ENCODE measurements at places on chromosomes 7 and 10.

- DNase-seq: no peak
Observed at GRCh38 chr7:4070214-4070613, 611.9 kb upstream of the FOXK1 start.

DNA sequence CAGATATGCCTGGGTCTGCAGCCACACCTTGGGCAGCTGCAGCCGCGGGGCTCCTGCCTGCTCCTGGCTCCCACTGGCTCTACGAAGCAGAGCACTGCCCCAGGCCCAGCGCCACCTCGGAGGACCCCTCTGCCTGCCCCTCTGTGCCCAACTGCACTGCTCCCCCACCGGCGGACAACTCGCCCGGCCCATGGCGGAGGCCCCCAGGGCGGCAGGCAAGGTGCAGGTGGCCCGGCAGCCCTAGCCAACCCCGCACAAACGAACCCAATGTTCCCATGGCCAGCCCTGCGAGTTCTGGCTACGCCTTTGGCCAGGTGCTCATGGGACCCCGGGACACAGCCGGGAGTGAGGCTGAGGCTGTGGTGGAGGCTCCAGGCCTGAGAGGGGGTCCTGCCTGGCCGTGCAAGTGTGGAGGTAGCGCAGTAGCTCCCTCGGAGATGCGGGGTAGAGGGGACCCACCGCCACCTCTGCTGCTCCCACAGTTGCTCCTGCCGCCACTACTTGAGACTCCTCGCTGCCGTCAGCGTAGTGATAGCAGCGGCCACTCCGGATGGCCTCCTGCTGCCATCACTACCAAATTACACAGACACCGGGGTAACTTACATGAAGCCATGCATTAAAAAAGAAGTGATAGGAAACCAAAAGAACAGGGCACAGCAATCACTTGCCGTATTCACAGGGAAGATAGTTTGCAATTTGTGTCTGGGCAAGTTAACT lies 97.3 kb upstream of the SP4 start:
- DNase-seq: no peak

DNA sequence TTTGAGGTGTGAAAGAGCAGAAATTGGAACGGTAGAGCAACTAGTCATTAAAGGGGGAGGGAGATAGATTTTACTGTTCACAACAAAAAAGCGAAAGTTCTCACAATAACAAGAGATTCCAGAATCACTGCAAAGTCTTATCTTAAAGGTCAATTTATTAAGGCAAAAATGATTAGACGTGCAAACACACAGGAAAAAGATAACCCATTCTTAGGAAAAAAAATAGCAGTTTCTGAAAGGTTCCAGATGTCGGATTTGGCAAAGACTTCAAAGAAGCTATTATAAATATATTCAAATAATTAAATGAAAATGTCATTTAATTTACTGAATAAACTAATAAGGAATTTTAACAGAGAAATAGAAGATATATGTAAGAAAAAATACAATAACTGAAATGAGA lies 70.8 kb upstream of the GNAI1 start:
- DNase-seq: no peak

GRCh38 chr7:125877246-125877645 lies 947.6 kb upstream of the POT1 start:
- DNase-seq: no peak

DNA sequence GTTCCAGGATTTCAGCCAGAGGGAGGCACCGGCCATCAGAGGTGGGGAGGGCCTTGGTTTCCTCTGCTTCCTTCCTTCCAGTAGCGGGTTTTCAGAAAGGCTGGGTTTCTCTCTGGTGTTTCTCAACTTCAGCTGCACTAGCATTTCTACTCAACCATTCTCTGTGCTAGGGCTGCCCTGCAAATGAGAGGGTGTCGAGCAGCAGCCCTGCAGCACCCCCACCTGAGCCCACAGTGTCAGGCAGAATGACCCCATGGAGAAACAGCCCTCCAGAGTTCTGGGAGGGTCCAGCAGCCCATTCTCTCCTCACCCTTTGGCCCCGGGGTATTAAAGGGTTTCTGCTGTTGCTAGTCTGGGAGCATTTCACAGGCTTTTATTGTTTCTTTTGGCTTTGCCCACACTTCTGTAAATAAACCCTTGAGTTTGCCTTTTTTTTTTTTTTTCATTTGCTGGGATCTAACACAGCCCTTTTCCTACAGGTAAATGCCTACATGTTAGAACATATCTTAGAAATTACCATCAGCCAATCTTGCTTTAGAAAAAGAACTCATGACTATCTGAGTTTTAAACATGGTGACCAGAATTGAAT lies 151.5 kb upstream of the VIPR2 start:
- DNase-seq: no peak

- no peak for DNase-seq
Observed at GRCh38 chr7:116089293-116089692, 58.7 kb upstream of the TFEC start.

GRCh38 chr10:99711129-99711719 lies 20.7 kb downstream of the COX15 start:
- no peak for DNase-seq

- no peak for DNase-seq
Observed at GRCh38 chr10:83517456-83517855, 621.9 kb upstream of the GHITM start.

DNA sequence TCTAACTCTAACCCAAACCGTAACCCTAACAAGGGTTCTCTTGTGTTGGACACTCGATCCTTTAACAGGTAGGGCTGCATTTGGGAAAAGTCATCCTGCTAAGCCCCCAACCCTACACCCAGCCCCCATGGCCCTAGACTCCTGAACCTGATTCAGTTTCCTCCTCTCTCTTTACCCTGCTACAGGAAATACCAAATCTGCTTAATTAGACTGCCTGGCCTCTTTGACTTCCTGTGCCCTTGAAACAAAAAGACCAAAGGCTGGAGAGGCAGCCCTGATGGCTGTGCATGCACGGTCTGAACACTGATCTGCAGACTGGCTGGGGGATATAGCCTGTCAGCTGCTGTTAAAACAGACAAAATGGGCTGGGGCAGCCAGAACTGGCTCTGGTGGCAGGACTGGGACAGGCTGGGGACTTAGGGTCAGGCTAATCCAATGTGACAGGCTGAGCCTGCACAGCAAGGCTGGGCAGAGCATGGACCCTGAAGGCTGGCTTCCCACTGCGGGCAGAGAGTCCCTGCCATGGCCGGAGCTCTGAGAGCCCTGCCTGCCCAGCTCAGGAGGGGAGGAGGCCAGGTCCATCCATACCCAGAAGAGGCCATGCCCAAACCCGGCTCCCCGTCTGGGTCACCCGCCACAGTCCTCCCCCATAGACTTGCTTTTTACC lies 51.0 kb upstream of the MSMB start:
- DNase-seq: no peak

- DNase-seq: no peak
Observed at GRCh38 chr10:78804411-78805032, 264.2 kb upstream of the ZMIZ1 start.

GRCh38 chr10:42801135-42801534 lies 18.5 kb downstream of the BMS1 start:
- no peak for DNase-seq

DNA sequence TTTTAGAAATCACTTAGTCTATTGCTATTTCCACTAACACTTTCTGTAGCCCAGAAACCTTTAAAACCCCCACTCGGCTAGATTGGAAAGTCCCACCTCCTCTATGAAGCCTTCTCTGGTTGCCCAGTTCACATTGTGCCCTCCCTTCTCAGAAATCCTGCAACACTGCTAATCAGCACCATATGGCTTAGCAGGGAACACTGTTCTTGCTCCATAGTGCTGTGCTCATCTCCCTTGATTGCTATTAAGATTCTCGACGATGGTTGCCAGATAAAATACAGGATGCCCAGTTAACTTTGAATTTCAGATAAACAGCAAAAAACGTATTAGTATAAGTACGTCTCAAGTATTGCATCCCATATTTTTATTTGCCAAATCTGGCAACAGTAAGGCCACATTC lies 40.1 kb upstream of the XPNPEP1 start:
- no peak for DNase-seq

DNA sequence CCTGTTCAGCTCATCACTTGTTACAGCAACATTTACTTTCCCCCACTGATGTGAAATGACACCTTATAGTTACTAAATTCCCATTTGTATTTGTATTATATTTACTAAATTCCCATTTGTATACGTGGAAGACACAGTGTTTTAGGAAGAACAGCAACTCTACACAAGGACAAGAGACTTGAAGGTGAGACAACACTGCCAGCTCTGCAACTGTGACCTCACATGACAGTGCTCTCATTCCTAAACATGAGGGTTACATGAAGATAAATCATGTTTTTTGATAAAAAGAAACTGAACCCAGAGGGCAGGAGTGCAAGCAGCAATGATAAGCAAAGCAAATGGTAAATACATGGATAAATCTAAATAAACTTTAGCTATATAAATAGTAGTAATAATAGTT lies 60.3 kb downstream of the ATAD1 start:
- DNase-seq: no peak

GRCh38 chr7:42843205-42843800 lies 68.6 kb downstream of the C7orf25 start:
- DNase-seq: no peak

DNA sequence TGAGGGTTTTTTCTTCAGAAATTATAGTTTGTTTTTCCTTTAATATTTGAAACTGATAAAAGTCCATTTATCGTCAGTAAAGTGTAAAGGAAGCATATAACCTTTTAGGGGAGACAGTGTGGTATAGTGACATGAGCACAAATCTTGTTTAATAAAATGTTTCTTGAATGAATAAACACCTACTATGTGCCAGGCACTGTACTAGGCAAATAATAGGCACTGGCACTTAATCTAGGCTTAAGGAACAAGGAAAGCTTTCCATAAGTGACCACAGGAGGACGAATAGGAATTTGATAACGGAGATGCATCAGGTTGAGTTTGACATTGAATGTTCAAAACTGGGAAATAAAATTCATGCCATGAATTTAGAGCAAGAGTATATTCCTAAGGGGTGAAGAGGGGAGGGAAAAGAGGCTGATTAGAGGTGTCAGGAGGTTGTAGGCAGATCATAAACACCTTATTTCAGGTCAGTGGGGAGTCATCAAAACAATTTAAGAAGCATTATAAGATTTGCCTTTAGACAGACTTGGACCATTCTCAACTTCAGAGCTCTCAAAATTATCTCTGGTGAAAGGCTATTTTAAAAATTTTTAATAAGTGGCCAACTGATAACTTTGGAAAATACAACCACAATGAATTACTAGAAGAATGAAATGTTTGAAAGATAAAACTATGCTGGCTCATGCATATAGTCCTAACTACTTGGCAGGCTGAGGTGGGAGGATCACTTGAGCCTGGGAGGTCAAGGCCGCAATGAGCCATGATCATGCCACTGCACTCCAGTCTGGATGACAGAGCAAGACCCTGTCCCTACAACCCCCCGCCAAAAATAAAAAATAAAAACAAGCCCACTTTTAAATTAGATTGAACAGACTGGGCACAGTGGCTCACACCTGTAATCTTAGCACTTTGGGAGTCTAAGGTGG lies 22.4 kb downstream of the RALA start:
- no peak for DNase-seq

DNA sequence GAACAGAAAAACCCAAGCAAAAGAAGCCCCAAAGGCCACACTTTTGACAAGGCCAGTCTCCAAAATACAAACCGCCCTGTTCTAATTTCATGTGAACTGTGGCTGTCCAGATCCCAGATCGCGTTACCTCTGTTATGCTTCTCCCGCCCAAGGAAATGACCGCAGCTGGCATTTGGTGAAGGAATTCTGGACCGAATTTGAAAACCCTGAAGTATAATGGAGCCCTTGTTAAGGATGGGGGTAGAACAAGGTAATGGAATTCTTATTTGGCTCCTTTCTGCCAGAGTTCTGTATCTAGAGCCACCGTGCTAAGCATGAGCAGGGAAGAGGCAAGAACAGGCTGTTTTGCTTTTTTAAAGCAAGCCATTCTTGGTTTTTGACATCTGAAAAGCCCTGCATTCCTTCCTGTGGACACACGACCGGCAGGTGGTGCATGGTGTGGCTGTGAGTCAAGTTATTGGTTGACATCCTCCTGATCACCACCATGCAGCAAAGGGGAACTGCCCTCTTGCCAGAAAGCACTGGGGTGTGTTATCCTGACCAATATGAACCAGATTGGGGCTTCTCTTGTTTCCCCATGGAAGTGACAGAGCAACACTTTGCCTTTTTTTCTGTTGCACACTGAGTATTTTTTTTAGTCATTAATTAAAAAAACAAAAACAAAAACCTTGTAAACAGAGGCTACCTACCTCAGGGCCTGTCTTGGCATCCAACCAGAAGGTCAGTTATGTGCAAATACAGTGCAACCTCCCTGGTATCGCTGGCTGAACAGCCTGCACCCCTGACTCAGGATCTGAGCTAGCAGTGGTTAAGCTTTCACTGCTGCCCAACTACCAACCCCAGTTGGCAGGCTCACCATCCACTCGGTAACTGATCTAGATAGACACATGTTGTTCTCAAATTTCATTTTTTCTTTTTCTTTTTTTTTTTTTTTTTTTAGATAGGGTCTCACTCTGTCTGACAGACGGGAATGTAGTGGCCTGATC lies 14.2 kb downstream of the UCMA start:
- DNase-seq: no peak

Data from stimulated activated CD8-positive, alpha-beta memory T cell treated with anti-CD3 and anti-CD28 coated beads, Interleukin-15, amount 100 ng/mL, for 48 hours (primary cell).